Esophagus muscularis mucosa (tissue), 4 donors: ENCODE measurements at places on chromosomes 7 and 10. TPM values are rescaled to one million over a fixed set of nuclear protein-coding genes. Genes with fewer than 3 reads are reported as not detected.

The EGFR gene
- total RNA-seq: 79.3 TPM

The WEE2 gene
- total RNA-seq: not detected

The GNG11 gene
- total RNA-seq: 26.0 TPM

The HUS1 gene
- 11.5 TPM for total RNA-seq

The EIF5AL1 gene
- 0.42 TPM for total RNA-seq

The MEIG1 gene
- total RNA-seq: not detected

The UPK3BL2 gene
- total RNA-seq: 2.1 TPM

The PCLO gene
- total RNA-seq: 2.6 TPM

The HYAL4 gene
- not detected for total RNA-seq

The CLCN1 gene
- total RNA-seq: not detected

The KCND2 gene
- 0.91 TPM for total RNA-seq

The TRPV5 gene
- 0.17 TPM for total RNA-seq

The FGL2 gene
- 316 TPM for total RNA-seq

The LRRC4 gene
- 1.3 TPM for total RNA-seq

The UTF1 gene
- total RNA-seq: not detected

The PRSS1 gene
- total RNA-seq: not detected

The MEOX2 gene
- 11.2 TPM for total RNA-seq

DNA sequence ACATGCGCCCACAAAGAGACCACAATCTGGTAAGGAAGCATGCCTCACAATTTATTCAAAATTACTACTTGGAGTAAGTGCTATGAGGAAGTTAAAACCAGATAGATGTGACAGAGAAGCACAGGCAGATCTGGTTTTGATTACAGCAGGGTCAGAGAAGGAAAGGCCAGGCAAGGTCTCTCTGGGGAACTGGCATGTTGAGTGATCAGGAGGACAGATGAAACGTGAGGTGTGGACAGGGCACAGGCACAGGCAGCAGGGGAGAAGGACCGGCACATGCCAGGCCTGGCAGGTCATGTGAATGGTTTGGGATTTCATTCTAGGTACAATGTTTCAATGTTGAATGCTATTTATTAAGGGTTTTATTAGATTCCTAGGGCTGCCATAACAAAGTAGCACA lies 51.6 kb downstream of the GPAM start:
- H3K4me3 ChIP-seq: no peak overlapping the region
- H3K27me3 ChIP-seq: no peaks in the 10 kb centered on the region
- no peaks in the 10 kb centered on the region for H3K36me3 ChIP-seq

DNA sequence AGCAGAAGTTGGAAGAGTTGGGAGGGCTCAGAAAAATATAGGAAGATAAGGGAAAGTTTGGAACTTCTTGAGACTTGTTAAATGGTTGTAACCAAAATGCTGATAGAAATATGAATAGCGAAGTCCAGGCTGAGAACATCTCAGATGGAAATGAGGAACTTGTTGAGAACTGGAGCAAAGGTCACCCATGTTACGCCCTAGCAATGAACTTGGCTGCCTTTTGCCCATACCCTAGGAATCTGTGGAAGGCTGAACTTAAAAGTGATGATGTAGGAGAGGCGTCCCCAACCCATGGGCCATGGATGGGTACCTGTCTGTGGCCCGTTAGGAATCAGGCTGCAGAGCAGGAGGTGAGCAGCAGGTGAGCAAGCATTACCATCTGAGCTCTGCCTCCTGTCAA lies 347.8 kb downstream of the ARL4A start:
- H3K4me3 ChIP-seq: no peak overlapping the region
- H3K36me3 ChIP-seq: no peaks in the 10 kb centered on the region
- H3K27ac ChIP-seq: no peak overlapping the region
- H3K27me3 ChIP-seq: no peaks in the 10 kb centered on the region
- peaks cover 7% of the 10 kb centered on the region for H3K4me1 ChIP-seq
- DNase-seq: no peak

- DNase-seq: no peak
- H3K27me3 ChIP-seq: no peaks in the 10 kb centered on the region
- H3K4me1 ChIP-seq: peaks cover 18% of the 10 kb centered on the region
- H3K27ac ChIP-seq: no peak overlapping the region
- H3K4me3 ChIP-seq: no peak overlapping the region
Measured at GRCh38 chr7:17408245-17408903, 109.9 kb downstream of the AHR start.

- peaks cover 9% of the 10 kb centered on the region for H3K4me1 ChIP-seq
- no peak for DNase-seq
- no peaks in the 10 kb centered on the region for H3K27me3 ChIP-seq
- H3K4me3 ChIP-seq: no peak overlapping the region
- H3K36me3 ChIP-seq: no peaks in the 10 kb centered on the region
- no peak overlapping the region for H3K27ac ChIP-seq
Measured at GRCh38 chr7:94941844-94942632, 34.6 kb downstream of the PPP1R9A start.

DNA sequence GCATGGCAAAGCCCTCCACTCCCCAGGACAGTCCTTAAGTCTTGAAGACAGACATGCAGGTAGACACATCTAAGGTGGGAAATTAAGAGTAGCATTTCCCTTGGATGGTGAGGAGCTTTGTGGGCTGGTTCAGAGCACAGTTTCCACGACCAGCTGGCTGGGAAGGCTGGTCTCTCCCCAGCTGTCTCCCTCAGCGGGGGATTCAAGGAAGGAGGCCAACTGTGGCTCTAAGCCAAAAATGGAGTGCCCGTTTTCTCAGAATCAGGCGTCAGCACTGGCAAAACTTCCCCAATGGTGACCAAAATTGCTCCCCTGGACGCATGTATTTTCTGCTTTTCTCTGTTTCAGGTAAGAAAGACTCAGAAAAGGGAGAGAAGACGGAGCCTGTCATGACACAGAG lies 230.6 kb upstream of the FZD8 start:
- no peaks in the 10 kb centered on the region for H3K27me3 ChIP-seq
- H3K36me3 ChIP-seq: no peaks in the 10 kb centered on the region
- DNase-seq: no peak
- no peak overlapping the region for H3K27ac ChIP-seq

DNA sequence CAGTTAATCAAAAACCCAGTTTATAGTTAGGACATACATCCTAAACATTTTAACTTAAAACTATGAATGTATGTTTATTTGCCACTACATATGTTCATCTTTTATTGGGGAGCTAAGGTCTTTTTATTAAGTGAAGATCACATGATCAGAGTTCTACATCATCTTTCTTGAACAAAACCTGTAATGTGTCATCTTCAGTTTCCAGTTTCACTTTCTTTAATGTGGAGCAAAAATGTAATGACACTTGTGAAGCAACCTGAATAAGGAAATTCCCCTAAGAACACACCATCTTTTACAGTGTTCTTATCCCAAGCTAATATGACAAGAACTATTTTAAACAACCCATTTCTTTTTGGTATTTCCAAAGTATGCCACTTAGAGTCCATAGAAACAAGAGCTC lies 166.7 kb upstream of the BET1 start:
- H3K27me3 ChIP-seq: no peaks in the 10 kb centered on the region
- no peak for DNase-seq
- H3K36me3 ChIP-seq: no peaks in the 10 kb centered on the region
- no peaks in the 10 kb centered on the region for H3K4me1 ChIP-seq
- H3K27ac ChIP-seq: no peak overlapping the region

- H3K4me1 ChIP-seq: peaks cover 37% of the 10 kb centered on the region
- no peak for DNase-seq
- H3K4me3 ChIP-seq: no peak overlapping the region
- H3K27ac ChIP-seq: no peak overlapping the region
Measured at GRCh38 chr10:12503311-12503710, 154.0 kb downstream of the CAMK1D start.

- no peak overlapping the region for H3K27ac ChIP-seq
- H3K4me3 ChIP-seq: no peak overlapping the region
- no peaks in the 10 kb centered on the region for H3K4me1 ChIP-seq
- peaks cover 4% of the 10 kb centered on the region for H3K27me3 ChIP-seq
Measured at GRCh38 chr10:132829403-132829802, 43.5 kb upstream of the NKX6-2 start.

DNA sequence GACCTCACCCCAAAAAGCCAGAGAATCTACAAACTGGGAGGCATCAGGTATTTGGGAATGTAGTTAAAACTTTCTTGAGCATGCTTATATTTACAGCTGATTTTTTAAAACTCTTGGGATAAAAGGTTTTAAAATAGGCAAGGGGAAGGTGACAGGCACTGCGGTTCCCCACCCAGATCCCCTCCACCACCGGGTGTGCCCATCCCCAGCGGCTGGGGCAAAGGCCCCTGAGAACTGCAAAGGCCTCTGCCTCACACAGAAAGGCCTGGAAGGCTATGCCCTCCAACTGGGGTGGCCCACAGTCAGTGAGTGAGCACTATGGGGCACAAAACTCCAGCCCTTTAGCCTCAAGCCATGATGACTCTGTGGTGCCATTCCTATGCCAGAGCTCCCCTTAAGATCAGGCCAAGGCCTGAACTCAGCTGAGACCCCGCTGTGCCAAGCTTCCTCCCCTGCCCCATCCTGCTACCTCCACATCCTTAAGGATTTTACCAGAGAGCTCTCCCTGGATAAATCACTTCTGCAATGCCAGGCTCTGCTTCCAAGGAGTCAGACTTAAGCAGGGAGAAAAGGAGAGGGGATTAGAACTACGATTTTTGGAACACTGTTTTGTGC lies 299.1 kb downstream of the GRID1 start:
- H3K4me3 ChIP-seq: no peak overlapping the region
- no peaks in the 10 kb centered on the region for H3K36me3 ChIP-seq
- no peaks in the 10 kb centered on the region for H3K4me1 ChIP-seq
- peaks cover 11% of the 10 kb centered on the region for H3K27me3 ChIP-seq

DNA sequence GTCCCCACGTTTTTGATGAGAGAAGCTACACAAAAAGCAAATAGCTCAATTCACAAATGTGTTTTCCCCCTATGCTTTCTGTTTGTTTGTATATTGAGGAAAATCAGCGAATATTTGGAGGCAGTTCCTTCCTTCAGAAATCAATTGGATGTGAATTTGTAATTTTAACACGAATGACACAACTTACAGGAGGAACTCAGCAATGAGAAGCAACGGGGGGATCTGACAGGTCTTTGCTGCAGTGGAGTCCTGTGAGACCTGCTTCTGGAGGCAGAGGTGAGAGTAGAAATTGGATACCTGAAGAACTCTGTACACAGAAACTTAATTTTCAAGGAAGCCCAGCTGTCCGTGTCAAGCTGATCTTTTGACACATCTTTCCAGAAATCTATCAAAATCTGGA lies 370.4 kb downstream of the GFRA1 start:
- H3K27ac ChIP-seq: no peak overlapping the region
- H3K36me3 ChIP-seq: no peaks in the 10 kb centered on the region
- H3K27me3 ChIP-seq: no peaks in the 10 kb centered on the region
- no peak overlapping the region for H3K4me3 ChIP-seq

DNA sequence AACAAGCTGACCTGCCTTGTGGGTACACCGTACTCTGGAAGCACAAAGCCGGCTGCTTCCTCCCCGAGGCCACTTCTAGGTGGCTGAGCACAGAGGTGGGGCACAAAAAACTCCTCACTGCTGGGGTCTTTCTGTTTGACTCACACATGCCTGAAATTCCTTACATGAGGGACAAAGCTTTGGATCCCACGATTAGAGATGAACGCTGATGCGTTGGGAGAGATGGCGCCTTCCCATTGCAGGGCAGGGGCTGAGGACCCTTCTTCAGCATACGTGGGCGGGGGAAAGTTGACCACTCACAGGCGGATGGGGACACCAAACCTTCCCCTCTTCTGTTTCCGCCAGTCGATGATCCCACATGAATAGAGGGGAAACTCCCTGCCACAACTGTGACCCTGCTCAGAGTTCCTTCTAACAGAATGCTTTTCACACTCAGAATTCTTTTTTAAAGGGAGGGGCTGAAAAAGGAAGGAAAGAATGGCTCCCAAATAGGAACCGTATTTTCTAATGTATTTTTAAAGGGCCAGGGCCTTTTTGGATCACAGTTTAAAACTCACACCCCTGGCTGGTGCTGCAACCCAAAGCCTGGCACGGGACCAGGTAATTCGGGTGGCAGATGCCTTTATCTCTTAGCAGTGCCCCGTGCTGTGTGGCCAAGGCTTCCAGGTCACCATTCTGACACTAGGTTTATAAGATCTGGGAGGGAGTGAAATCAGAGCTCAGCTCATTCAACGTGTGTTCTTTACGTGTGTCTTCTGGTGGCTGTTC lies 134.0 kb downstream of the PRKAG2 start:
- no peak overlapping the region for H3K27ac ChIP-seq
- H3K36me3 ChIP-seq: no peaks in the 10 kb centered on the region
- no peak overlapping the region for H3K4me3 ChIP-seq
- no peak for DNase-seq
- H3K27me3 ChIP-seq: no peaks in the 10 kb centered on the region

DNA sequence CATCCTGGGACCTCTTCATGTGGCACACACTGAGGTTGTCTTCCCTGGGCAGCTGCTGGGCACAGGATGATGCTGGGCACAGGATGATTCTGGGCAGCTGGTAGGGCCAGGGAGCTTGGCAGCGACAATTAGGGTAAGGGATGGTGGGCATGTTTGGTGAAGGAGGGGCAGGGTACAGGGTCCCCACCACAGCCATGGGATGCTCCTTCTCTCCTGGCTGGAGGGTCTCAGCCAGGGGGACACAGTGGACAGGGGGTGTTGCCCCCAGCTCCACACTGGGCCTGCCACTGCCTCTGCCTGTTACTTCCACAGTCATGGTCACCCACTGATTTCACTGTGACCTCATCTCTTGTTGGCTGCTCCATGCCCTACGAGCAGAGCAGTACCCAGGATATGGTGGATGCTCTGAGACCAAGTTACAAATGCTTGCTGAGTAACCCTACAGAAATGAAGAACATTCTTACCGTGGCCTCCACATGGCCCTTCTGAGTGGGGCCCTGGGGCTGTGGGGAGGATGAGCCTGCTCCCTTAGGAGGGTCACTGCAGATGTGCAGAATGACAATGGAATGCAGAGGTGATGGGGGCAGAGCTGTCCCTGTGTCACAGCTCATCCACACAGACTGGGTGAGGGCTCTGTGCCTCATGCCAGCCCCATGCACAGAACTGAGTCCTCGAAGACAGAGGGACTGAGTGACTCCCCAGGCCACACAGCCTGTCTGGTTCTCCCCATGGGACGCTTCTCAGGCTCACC lies 28.4 kb upstream of the RET start:
- H3K4me1 ChIP-seq: no peaks in the 10 kb centered on the region
- no peak overlapping the region for H3K27ac ChIP-seq
- H3K36me3 ChIP-seq: no peaks in the 10 kb centered on the region
- DNase-seq: no peak
- H3K27me3 ChIP-seq: peaks cover 30% of the 10 kb centered on the region
- no peak overlapping the region for H3K4me3 ChIP-seq

DNA sequence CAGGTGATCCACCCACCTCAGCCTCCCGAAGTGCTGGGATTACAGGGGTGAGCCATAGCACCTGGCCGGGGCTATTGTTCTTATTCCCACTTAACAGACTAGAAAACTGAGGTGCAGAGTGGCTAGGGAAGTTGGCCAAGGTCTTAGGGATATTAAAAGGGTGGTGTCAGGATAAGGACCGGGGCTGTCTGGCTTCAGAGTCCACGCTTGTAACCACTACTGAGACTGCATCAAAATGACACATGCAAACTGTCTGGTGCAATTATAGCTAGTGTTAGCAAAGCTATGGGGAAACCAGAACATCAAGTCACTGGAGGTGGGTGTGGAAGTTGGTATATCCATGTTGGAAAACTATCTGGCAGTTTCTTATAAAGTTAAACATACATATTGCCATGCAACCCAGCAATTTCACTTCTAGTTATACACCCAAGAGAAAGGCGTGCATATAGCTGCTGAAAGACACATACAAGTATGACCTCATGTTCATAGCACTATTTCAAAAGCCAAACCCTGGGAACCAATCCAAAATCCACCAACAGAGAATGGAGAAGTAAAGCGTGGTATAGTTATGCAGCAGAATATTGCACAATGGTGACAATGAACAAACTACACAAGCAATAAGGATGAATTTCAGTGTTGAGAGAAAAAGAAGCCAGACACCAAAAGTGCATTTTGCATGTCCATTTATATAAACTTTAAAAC lies 33.9 kb upstream of the EEPD1 start:
- H3K27ac ChIP-seq: no peak overlapping the region
- no peaks in the 10 kb centered on the region for H3K27me3 ChIP-seq
- DNase-seq: no peak
- no peak overlapping the region for H3K4me3 ChIP-seq
